ENCODE measurements at places on chromosomes 2 and 18. TPM values are rescaled to one million over a fixed set of nuclear protein-coding genes. Genes with fewer than 3 reads are reported as not detected.

PLGLB1 gene
- total RNA-seq: not detected

ANKRD62 gene
- total RNA-seq: not detected

EGR4 gene
- not detected for total RNA-seq

RNU2-63P gene
- not detected for total RNA-seq

AMER3 gene
- total RNA-seq: not detected

GPR35 gene
- 0.28 TPM for total RNA-seq

FEV gene
- not detected for total RNA-seq

ARHGEF4 gene
- total RNA-seq: 78.5 TPM

DPP10 gene
- total RNA-seq: not detected

DUSP19 gene
- 0.98 TPM for total RNA-seq

MAB21L4 gene
- total RNA-seq: 20.7 TPM

Measured in airway epithelial cell (primary cell).